ENCODE measurements at places on chromosomes 1 and 21.

GRCh38 chr1:26283279-26283853 lies 3.5 kb downstream of the SH3BGRL3 start:
- no peak for DNase-seq

- peak; percentile 21 for DNase-seq
Measured at GRCh38 chr1:200483491-200484143, 73.8 kb upstream of the ZNF281 start.

DNA sequence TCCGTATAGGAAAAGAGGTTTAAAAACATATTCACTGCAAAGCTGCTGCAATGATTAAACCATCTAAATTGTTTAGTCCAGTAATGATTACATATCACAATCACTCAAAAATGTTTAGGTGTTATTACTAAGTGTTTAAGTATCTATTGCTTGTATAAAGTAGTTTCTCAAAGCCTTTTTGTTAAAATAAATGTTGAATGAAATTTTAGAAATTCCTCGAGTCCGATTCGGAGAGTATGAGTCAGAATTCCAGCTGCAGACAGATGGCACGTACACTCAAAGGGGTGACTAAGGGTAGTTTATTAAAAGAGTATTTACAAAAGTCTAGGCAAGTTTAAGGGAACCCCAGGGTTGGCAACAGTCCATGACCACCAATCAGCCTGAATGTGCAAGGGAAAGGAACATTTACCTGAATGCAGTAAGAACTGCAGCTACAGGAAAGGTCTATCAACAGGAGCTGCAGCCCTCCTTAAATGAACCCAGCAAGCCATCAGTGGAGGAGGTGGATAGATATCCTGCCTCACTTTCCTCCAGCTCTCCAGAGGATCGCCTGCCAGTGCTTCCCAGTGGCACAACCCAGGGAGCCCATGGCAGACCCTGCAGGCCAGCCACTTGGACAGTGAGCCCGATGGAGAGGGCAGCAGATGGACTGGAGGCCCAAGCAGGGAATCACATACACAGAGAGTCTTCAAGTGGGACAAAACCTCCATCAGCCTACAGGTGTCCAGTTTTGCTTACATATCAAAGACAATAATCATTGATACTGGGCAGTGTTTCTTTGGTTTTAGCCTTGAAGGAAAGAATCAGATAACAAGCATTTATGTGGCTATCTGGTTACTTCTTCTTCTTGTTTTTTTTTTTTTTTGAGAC lies 92.1 kb upstream of the SLC44A3 start:
- no peak for DNase-seq

DNA sequence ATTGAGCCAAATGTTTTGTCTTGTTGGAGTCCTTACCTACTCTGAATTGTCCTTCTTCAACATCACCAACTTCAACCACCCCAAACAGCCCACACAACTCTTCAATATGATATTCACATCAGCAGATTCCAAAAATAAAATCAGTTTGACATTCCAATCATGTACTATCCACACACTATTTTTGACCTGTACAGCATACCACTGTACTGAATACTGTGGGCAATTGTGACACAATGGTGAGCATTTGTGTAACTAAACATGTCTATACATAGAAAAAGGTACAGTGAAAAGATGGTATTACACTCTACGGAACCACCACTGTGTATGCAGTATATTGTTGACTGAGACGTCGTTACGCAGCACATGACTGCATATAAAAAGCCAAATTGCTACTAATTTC lies 223.1 kb downstream of the KCNT2 start:
- no peak for DNase-seq

DNA sequence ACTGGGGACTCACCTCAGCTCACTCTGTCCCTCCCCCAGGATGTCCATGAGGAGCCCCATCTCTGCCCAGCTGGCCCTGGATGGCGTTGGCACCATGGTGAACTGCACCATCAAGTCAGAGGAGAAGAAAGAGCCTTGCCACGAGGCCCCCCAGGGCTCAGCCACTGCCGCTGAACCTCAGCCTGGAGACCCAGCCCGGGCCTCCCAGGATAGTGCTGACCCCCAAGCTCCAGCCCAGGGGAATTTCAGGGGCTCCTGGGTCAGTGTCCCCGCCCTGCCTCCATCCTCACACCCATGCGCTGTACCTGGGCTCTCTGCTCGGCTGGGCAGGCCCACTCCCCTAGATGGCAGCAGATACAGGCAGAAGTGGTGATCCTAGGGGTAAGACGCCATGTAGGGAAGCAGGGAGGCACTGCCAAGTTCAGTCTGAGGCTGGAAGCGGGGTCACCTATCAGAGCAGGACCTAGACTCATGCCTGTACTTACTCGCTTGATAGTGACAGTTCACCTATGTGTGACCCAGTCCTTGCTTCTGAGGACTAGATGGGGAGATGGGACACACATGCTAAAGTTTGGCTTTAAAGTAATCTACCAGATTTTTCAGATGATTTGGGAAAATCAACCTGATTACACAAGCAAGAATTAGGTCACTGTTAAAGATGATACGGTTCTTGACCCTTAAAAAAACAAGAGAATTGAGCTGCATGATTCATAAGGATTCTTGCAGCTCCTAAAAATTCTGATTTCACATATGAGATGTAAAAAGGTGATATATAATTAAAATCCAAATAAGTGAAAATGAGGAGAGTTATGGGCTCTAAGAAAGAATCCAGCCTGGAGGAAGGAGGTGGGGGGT lies 38.7 kb downstream of the ETNK2 start:
- DNase-seq, result no peak

GRCh38 chr1:81327743-81328142 lies 473.0 kb upstream of the ADGRL2 start:
- no peak for DNase-seq

DNA sequence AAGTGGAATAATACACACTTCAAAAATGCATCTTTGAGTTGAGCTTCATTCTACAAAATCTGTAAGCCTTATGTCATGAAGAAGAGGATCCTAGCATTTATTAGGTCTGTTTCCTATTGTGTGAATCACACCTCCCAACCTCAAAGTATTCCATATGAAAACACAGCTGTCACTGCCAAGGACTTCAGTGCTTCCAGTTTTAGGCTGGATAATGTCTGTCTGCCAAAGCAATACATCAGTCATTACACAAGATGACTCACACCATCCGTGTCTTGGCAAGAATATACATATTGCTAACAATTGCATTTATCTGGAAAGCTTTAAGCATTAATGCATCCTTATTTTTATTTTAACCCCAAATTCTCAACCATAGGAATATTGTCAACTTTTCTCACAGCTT lies 125.7 kb upstream of the TMPRSS15 start:
- DNase-seq, result no peak

GRCh38 chr1:219555031-219555692 lies 57.7 kb downstream of the ZC3H11B start:
- no peak for DNase-seq

DNA sequence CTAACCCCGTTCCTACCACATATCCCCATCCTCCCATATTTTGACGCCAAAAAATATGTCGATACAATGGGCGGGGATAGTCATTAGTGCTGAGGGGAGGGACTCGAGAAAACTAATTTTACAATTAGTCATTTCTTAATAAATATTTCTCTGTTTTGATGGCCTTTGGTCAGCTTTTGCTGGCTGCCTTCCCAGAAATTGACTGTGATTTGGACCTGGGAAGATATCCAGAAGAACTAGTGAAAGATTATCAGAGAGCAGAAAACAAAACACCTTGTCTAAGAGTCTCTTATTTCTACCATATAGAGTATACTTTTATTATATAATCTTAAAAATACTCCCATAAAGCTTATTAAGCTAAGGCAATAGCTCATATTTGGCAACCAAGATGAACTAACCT lies 247.6 kb downstream of the MRPL39 start:
- DNase-seq, result no peak

DNA sequence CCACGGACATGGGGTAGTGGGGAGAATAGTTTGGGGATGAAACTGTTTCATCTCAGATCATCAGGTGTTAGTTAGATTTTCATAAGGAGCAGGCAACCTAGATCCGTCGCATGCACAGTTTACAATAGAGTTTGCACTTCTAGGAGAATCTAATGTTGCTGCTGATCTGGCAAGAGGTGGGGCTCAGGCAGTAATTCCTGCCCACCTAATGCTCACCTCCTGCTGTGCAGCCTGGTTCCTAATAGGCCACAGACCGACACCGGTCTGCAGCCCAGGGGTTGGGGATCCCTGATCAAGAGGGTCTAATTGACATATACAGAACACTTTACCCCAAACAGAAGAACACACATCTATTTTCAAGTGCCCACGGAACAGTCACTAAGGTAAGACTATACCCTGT lies 275.1 kb downstream of the PTPRU start:
- DNase-seq, result no peak

- no peak for DNase-seq
Measured at GRCh38 chr1:230715510-230715909, 1.6 kb upstream of the AGT start.

DNA sequence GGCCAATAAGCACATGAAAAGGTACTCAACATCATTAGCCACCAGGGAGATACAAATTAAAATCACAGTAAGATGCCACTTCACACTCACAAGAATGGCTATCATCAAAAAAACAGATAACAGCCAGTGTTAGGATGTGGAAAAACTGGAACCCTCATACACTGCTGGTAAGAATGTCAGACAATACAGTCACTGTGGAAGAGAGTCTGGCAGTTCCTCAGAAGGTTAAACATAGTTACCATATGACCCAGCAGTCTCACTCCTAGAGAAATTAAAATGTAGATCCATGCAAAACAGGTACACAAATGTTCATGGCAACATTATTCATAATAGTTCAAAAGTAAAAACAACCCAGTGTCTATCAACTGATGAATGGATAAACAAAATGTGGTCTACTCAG lies 33.3 kb downstream of the LDLRAD1 start:
- DNase-seq, result no peak

- DNase-seq, result no peak
Measured at GRCh38 chr1:33377756-33378155, 53.1 kb downstream of the PHC2 start.

Measured in stimulated activated CD4-positive, alpha-beta T cell treated with anti-CD3 and anti-CD28 coated beads, Interleukin-1b, Interleukin-23, amount 100 ng/mL, for 24 hours (primary cell).